Stimulated activated CD8-positive, alpha-beta memory T cell treated with anti-CD3 and anti-CD28 coated beads, Interleukin-15, amount 100 ng/mL, for 48 hours (primary cell): ENCODE measurements at places on chromosomes 16 and 17.
A peak's percentile ranks its signal among the peaks of the same experiment; 100 is the strongest.

- DNase-seq: no peak
Observed at GRCh38 chr17:65913326-65913850, 278.5 kb downstream of the CEP112 start.

DNA sequence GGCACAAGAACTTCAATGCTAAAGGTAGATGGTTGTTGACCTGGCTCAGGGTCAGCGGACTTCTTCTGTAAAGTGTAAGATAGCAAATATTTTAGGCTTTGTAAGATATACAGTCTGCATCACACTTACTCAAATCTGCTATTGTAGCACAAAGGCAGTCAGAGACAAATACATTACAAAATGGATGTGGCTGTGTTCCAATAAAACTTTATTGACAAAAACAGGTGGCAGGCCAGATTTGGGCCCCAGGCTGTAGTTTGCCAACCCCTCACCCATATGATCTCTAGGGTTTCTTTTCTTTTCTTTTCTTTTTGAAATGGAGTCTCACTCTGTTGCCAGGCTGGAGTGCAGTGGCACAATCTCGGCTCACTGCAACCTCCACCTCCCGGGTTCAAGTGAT lies 39.5 kb upstream of the TMEM132E start:
- DNase-seq: no peak

- DNase-seq: no peak
Observed at GRCh38 chr16:53456625-53457024, 22.4 kb downstream of the RBL2 start.

DNA sequence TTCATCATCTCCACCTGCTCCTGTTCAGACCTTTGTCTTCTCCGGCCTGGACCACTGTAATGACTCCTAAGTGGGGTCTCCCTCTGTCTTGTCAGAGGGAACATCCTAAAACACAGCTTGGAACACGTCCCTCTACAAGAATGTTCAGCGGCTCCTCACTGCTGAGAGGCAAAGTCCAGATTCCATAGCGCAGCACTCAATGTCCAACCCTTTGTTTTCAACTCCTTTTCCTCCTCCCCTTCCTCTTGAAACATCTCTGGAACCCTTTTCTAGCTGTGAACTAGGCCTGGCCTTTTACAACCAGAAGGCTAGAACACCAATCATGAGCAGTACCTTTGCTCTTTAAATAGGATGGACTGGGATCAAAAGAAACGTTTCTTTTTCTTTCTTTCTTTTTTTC lies 914 bp downstream of the C17orf50 start:
- no peak for DNase-seq

- no peak for DNase-seq
Observed at GRCh38 chr16:82741073-82741615, 114.4 kb downstream of the CDH13 start.

- DNase-seq: no peak
Observed at GRCh38 chr17:74603746-74604145, 11.7 kb upstream of the CD300LD start.

GRCh38 chr17:4236456-4236855 lies 27.3 kb downstream of the ANKFY1 start:
- DNase-seq: no peak

DNA sequence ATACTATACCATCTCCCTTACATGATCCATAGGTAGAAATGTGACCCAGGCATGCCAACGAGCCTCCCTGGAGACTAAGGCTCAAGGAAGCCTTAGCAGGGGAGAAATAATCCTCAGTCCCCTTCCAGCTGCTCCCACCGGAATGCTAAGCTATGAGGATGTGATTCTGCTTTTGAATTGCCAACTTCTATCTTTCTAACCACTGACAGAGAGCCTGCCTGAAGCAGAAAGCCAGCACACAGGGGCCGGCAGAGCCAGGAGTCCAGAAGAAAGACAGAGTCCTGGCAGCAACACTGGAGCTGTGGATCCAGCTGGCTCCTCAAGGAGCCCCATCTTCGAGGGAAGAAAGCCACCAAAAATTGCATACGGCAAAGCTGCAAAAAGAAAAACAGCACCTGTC lies 579.6 kb upstream of the CDH5 start:
- DNase-seq: no peak

DNA sequence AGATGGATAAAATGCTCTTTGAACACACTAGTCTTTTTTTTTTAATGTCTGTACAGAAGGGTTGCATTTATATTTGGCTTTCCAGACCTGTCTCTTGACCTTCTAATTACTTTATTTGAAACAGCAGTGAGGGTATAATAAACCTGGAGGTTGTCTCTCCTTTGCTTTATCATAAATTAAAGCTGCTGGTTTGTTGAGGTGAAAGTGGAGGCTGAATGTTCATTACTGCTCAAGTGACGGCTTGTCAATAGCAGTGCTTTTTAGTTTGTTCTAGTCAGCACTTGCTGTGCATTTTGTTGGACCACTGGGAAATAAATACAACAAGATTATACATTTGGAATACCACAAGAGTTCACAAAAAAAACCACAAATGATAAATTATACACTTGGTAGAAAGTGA lies 264.2 kb downstream of the IRX3 start:
- no peak for DNase-seq

GRCh38 chr16:87874639-87875427 lies 5.5 kb upstream of the SLC7A5 start:
- DNase-seq: peak; percentile 78

DNA sequence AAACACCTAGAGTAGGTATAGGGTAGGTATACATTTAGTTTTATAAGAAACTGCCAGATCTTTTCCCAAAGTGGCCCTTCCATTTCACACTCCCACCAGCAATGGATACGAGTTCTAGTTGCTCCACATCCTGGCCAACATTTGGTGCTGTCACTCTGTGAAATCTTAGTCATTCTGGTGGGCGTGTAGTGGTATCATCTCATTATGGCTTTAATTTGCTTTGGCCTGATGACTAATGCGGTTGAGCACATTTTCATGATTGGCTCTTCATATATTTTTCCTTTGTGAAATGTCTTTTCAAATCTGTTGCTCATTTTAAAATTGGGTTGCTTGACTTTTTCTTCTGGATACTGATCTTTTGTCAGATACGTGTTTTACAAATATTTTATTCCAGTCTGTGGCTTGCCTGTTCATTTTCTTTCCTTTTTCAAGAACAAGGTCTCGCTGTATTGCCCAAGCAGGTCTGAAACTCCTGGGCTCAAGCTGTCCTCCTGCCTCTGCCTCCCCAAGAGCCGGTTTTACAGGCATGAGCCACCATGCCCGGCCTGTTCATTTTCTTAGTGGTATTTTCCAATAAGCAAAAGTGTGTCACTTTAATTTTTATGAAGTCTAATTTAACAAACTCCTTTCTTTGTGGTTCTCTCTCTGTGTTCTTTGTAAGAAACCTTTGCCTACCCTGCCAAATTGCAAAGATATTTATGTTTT lies 192.4 kb downstream of the SEC14L1 start:
- no peak for DNase-seq

DNA sequence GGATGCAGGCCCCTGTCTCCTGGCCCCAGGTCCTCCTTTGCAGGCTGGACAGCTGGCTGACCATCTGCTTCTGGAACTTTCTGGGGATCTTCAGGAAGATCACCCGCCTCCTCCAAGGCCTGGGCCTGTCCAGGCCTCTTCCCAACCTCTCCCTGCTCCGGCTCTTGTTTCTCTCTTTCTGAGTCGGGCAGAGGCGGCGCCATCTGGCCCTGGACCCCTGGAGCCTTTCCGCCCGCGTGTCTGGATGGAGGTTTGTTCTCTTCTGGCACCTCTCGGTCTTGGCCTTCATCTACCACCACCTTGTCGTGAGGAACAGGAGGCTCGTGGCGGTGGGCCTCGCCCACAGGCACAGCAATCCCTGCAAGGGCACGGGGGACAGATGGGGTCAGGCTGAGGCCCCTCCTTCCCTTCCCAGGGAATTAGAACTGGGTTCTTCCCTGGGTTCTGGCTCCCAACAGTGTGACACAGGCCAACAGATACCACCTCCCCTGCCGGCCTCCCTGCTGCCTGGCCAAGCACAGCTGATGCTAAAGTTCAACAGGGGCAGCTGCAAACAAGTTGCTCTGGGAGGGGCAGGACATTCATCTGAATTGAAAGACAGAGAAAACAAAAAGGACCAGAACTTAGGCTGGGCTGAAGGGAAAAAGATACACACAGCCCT lies 13.3 kb downstream of the NDUFAF8 start:
- no peak for DNase-seq

DNA sequence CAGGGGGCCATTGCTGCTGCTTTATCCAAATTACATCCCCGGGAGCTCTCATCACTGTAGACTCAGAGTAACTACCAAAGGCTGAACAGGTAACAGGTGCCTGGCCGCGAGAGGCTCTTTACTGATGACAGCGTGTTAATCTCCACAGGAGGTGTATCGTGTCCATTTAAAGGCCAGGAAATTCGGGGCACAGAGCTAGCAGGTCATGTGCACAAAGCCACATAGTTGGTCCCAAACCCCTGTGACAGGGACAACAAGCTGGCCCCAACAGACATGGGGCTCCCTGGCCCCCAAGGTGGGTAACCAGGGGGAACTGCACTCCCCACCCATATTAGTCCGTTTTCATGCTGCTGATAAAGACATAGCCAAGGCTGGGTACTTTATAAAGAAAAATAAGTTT lies 55.3 kb upstream of the RBFOX3 start:
- DNase-seq: no peak

DNA sequence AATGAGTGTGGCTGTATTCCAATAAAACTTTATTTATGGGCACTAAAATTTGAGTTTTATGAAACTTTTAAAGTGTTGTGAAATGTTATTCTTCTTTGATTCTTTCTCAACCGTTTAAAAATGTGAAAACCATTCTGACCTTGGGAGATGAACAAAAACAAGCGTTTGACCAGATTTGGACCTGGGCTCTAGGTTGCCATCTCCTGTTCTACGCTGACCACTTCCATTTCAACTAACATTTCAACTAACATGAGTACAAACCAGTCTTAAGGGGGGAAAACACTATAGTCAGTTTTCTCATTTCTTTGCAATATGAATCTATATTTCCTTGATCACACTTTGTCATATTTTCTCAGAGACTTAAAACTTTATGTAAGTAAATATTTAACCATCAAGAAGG lies 118.4 kb upstream of the IRX5 start:
- no peak for DNase-seq

DNA sequence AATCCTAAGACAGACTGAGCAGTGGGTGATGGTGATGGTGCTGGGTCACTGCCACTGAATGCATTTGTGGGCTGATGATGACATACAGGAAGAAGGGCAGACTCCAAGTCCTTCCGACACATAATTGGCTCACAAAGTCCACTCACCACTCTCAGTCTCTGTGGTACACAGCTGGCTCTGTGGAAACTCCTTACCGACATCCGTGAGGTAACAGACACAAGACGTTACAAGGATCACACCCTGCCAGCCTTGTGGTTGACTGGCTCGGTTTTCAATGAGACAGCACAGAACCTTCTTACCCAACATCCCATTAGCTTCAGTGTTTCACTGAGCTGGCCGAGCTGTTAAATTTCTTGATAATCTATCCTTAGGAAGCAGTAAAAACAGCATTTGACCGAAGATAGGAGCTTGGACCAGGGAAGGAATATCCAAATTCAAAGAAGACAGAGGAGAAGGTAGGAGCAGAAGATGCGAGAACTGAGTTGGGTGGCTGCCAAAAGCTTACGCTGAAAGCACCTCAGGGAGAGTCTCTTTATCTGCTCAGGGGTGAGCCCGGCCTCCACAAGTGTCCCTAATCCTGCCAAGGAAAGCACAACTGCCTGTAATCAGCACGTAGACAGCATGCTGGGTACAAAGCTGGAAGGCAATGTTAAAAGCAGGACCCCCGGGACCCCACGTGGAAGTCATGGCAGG lies 5.5 kb upstream of the MXRA7 start:
- DNase-seq: peak; percentile 71

DNA sequence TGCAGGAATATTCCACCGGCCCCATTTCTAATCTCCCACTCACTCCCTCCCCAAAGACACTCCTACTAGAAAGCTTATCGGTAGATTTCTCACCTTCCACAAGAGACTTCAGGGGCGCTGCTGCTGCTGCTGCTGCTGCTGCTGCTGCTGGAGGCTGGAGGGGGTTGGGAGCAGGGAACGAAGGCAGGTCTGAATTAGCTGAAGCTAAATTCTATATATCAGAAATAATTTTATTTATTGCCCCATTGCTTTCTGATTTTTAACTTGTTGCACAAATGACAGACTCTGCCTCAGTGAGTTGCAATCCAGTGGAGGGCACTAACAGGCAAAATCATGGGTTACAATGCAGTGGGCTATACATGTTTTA lies 25.8 kb upstream of the HLF start:
- no peak for DNase-seq

GRCh38 chr17:37702598-37702997 lies 42.3 kb downstream of the HNF1B start:
- no peak for DNase-seq

- no peak for DNase-seq
Observed at GRCh38 chr16:69204172-69204571, 17.2 kb downstream of the SNTB2 start.

- DNase-seq: no peak
Observed at GRCh38 chr17:41163828-41164227, 3.3 kb upstream of the KRTAP4-4 start.

- no peak for DNase-seq
Observed at GRCh38 chr17:49899191-49899485, 51.3 kb upstream of the TAC4 start.

DNA sequence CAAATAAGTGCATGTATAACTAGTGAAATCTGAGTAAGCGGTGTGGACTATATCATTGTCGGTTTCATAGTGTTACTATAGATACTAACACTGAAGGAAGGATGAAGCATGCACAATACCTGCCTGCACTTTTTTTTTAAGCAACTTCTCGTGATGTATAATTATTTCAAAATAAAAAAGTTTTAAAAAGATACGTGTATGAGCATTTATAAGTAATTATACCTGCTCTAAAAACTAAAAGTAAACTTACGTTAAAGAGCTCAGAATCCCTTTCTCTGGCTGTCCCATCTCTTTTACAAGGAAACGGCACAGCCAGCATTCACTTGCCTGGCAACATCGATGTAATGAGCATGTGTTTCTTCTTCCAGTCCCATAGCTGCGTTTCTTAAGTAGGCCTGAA lies 31.3 kb upstream of the ARL6IP1 start:
- DNase-seq: no peak

DNA sequence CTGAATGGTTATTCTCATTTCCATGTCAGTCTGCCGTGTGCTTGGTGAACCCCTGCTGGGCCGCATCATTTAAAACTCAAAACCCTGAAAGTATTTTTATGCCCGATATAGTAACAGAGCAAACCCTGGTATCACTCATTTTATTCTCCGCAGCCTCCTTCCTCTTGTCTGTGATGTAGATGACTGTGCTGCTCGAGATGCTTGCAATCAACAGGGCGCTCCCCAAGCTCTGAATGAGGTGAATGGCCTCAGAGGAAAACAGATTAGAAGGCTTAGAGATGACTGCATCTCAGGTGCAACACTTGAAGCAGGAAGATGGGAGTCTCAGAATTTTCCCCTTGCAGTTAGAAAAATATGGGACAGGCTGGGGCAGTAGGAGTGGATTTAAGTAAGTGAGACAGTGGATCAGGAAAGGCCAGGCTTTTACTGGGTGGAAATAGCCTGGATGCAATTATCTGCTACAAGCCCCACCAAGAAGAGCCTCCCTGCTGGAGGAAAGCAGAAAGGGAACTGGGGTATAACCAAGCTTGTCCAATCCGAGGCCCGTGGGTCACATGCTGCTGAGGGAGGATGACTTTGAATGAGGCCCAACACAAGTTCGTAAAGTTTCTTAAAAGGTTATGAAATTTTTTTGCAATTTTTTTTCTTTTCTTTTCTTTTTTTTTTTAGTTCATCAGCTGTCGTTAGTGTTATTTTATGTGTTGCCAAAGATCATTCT lies 166.9 kb downstream of the CDH13 start:
- no peak for DNase-seq
